Activated naive CD8-positive, alpha-beta T cell treated with anti-CD3 and anti-CD28 coated beads for 36 hours (primary cell): ENCODE measurements at places on chromosomes 5 and 9. TPM values are rescaled to one million over a fixed set of nuclear protein-coding genes. Genes with fewer than 3 reads are reported as not detected.

Gene OR1Q1
- total RNA-seq, result not detected

Gene SPOUT1
- 111 TPM for total RNA-seq

Gene ORM2
- not detected for total RNA-seq

Gene ENTREP1
- total RNA-seq, result not detected

Gene GMCL2
- not detected for total RNA-seq

Gene OR1J2
- 0.23 TPM for total RNA-seq

Gene ZNF454
- total RNA-seq, result not detected

Gene AP3B1
- total RNA-seq, result 36.7 TPM

Gene PCDHB3
- not detected for total RNA-seq

Gene OTP
- total RNA-seq, result not detected

Gene NPDC1
- 13.2 TPM for total RNA-seq

Gene LCN9
- total RNA-seq, result not detected

Gene PTPN3
- 1.2 TPM for total RNA-seq

Gene CCL21
- not detected for total RNA-seq

Gene HAVCR1
- total RNA-seq, result 0.22 TPM

Gene SLC23A1
- total RNA-seq, result not detected

Gene URM1
- 81.7 TPM for total RNA-seq

Gene SLC34A1
- total RNA-seq, result not detected

Gene C9orf152
- not detected for total RNA-seq

Gene GRXCR2
- not detected for total RNA-seq

Gene UNC5A
- total RNA-seq, result not detected

Gene CTNND2
- not detected for total RNA-seq

Gene THG1L
- 29.2 TPM for total RNA-seq

Gene NRARP
- total RNA-seq, result 5.0 TPM

Gene PHF24
- 0.30 TPM for total RNA-seq

Gene HMMR
- total RNA-seq, result 85.0 TPM

Gene SPINK13
- not detected for total RNA-seq

Gene CAMK2A
- not detected for total RNA-seq

Gene EFNA5
- total RNA-seq, result not detected

Gene SLC6A3
- not detected for total RNA-seq

Gene CAPSL
- 0.74 TPM for total RNA-seq

Gene PDGFRB
- 1.1 TPM for total RNA-seq

Gene PCDHB9
- not detected for total RNA-seq

Gene F2R
- 2.8 TPM for total RNA-seq

Gene DMGDH
- total RNA-seq, result not detected

Gene STKLD1
- 0.16 TPM for total RNA-seq

Gene NOL6
- total RNA-seq, result 82.2 TPM

Gene PCA3
- not detected for total RNA-seq

Gene INSYN2B
- not detected for total RNA-seq

Gene TAS2R1
- not detected for total RNA-seq

Gene TAF11L5
- total RNA-seq, result not detected

Gene CDH9
- not detected for total RNA-seq

Gene BTNL3
- not detected for total RNA-seq

Gene PRR7
- total RNA-seq, result 21.8 TPM

Gene PCDHGA1
- total RNA-seq, result not detected

Gene KCNV2
- total RNA-seq, result not detected

Gene ADAMTSL1
- not detected for total RNA-seq

Gene SPINK7
- not detected for total RNA-seq

Gene STC2
- 41.2 TPM for total RNA-seq

Gene FOXD4L6
- total RNA-seq, result not detected

Gene NAIP
- total RNA-seq, result 1.1 TPM

Gene RASEF
- not detected for total RNA-seq

Gene FANCG
- total RNA-seq, result 92.8 TPM
